ENCODE measurements at places on chromosomes 6 and 20.

DNA sequence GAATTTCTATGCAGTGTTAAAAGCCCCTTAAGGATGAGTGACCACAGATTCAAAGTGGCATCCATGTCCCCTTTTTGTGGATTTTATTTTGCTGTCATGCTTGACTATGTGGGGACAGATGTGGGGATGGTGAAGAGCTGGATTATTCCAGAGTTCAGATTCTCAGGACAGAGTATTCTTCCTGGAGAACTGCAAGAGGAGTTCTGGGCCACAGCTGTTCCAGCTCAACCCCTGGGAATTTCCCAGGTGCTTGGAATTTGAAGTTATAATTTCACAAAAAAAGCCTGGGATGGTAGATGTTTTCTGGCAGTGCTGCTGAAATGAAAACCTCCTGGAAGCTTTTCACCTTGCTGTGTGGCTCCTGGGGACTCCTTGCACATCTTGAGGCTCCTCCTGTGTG, 671.8 kb upstream of the MARCKS start:
- no peak for DNase-seq

DNA sequence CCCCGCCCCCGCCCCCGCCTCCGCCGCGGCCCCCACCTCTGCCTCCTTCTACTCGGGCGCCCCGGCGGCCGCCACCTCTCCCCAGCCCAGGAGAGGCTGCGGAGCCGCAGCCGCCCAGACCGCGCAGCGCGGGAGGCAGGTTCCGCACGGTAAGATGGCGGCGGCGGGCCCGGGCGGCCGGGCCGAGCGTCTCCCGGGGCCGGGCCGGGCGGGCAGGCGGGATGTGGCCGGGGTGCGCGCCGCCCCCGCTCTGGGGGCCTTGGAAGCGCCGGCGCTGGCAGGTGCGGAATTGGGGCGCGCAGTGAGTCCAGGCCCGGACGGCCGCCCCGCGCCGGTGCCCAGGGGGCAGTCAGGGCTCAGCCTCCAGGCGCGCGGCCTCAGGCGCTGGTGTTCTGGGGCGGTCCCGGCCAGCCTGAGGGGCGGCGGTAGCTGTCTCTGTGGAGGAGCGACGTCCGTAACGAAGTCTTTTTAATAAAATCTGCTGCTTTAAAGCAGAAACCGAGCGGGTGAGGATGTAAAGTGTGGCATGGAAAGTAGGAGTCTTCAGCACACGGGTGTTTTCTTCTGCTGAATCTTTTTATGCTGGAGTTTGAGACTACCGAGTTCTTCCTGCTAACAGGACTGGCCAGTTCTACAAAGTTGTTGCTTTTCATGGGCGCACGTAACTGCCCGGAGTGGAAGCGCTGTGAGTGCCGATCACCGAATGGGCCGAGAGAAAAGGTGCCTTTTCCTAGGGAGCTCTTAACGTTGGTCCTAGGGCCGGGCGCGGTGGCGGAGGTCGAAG, at the start of gene GID8:
Gene GID8, plus strand, starts transcription at position 43 of the 784 bp plus-strand sequence. CDS start 3,356 bp downstream, outside the sequence.
- peak; percentile 51 for DNase-seq

DNA sequence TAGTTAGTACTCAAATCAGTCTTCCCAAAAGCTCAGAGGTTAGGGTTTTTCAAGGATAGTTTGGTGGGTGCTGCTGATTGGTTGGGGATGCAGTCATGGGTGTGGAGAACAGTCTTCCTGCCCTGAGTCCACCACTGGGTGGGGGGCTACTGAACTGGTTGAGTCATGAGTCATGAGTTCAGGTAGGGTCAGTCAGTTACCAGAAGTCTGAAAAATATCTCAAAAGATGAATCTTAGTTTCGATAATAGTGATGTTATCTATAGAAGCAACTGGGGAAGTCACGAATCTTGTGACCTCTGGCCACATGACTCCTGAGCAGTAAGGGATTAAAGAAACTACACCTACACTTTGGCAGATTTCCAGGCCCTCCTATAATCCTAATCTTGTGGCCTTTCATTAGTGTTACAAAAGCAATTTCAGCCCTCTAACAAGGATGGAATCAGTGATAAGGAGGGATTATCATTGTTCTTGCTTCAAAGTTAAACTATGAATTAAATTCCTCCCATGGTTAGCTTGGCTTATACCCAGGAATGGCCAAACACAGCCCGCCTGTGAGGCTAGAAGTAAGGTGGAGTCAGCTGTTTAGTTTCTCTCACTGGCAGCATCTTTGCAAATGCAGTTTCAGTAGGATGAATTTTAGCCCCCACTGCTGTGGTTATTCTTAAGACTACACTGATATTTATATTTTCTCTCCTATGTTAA, 33.3 kb upstream of the NKAIN2 start:
- no peak for DNase-seq

DNA sequence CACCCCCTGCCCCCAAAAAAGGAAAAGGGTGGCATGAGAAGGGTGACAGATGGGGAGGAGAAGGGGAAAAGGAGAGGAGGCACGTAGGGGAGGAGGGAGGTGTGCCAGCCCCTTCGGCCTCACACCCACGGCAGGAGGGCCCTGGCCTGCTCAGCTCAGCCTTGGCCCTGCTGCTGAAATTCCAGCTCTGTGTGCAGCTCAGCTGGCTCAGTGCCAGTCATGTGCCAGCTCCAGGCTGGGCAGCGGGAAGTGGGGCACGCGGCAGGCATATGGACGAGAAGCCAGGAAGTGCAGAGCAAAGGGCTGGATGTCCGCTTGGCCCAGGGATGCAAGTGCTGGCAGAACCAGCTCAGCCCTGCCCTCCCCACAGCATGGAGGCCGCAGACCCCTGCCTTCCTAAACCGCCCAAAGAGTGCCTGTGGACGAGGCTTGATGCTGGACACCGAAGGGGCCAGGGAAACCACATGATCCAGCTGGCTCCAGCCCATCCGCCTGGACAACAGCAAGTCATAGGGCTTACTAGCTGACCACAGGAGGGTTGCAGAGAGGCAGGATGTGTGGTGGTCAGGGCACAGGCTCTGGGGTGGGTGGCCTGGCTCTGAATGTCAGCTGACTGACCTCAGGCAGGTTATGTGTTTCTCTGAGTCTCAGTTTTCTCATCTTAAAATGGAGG, 60.2 kb downstream of the NOL4L start:
- DNase-seq = no peak

DNA sequence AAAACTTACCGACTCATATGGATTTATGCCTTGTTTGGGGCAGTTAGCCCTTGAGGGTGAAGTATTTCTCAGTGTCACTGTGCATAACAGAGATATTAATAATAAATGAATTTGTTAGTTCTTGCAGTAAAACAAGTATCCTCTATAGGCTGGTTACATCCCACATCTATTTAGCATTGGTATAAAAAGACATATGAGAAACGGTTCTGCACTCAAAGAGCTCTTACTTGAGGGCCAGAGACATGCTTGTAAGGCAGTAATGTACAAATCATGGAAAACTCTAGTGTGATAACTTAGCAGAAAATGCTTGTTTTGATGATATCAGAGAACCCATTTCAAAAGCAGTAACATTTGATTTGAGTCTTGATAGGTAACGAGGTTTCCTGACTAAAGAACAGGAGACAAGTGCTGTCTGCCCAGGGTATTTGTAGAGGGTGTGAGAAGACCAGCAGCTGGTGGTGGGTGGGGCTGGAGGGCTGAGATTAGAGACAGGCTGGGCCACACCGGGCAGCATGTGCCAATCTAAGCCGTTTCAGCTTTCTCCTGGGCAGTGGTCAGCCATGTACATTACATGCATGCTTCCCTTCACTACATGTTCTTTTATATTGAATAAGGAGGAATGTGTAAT, 46.3 kb downstream of the TULP4 start:
- no peak for DNase-seq

- DNase-seq = no peak
These were observed 1.9 kb downstream of the ABCF1 start for GRCh38 chr6:30573113-30573512.

DNA sequence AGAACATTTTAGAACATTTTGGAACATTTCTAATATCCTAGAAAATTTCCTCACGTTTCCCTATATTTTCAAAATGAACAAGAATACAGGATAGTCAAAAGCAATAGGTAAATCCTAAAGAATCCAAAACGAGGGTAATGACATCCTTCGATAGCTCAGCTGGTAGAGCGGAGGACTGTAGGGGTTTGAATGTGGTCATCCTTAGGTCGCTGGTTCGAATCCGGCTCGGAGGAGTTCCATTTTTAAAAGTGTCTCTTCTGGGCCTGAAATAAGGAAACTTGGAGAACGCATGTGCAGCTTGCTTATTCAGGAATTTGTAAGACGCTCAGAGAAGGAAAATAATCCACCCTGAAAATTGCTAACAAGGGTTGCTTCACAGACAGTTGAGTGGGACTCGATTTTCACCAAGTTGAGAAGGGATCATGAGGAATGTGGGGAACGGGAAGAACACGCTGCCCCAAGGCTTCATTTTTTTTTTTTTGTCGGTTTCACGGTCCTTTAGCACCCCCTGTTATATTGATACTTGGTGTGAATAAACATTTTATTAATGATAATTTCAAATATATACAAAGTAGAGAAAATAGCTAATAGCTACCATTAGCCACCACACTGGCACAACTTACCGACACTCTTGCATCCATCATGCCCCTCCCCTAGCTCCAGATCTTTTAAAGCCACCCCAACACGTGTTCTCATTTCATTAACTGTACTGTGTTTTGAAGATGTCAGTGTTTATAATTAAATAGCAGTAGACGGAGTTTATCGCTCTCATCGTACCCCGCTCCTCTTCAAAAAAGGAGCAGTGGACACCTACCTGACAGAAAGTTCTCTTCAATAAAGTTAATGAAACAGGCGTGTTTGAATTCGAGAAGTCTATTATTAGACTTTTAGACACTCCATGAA, 1.8 kb upstream of the ABT1 start:
- DNase-seq = peak; percentile 40

DNA sequence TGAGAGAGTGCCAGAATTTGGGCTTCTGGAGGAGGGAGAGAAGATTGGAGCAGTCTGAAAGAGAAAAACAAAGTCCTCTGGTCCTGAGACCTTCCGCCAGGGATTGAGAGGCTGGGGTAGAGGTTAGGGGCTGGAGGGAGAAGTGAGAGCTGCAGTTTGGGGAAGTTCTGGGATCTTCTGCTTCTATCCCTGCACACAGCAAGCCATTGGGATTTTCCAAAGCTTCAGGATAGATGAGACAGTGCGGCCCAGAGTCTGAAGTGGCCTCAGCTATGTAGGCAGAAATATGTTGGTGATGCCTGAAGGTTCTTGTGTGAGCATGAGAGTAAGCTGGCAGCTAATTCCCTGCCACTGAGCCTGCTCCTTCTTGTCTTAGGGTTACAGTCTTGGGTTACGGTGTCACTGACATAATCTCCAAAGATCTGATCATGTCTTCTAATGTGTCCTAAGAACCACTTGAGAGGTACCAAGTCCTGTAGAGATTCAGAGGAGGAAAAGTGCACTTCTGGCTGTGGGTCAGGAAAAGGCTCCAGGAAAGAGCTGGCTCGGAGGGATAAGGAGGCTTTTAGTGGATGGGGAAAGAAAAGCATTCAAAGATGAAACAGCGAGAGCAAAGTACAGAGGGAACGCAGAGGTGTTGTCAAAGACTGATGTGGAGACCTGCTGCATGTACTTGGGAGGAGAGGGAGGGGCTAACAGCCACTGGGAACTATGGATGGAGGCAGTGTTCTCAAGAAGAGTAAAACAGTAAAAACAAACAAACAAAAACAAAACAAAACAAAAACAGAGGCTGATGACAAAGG, 131.1 kb upstream of the MYLIP start:
- no peak for DNase-seq

DNA sequence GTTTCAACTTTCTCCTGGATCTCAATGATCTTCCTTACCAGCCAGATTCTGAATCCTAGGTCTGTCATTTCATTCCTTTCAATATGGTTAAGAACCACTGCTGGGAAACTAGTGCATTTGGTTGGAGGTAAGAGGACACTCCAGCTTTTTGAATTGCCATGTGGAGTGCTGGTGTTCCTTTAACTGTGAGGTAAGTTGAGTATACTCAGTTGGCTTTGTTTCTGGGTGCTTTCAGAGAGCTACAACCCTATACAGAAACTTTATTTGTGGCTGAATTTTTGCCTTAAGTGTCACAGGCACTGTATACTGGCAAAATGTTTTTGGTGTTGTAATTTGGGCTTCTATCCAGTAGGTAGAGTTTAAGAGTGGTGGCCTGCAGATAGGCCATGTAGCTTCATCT, 175.8 kb downstream of the TBC1D32 start:
- DNase-seq = no peak

- DNase-seq = no peak
These were observed 198.0 kb downstream of the FUT9 start for GRCh38 chr6:96213784-96214183.

- DNase-seq = no peak
These were observed 37.7 kb upstream of the SLC4A11 start for GRCh38 chr20:3276680-3277015.

DNA sequence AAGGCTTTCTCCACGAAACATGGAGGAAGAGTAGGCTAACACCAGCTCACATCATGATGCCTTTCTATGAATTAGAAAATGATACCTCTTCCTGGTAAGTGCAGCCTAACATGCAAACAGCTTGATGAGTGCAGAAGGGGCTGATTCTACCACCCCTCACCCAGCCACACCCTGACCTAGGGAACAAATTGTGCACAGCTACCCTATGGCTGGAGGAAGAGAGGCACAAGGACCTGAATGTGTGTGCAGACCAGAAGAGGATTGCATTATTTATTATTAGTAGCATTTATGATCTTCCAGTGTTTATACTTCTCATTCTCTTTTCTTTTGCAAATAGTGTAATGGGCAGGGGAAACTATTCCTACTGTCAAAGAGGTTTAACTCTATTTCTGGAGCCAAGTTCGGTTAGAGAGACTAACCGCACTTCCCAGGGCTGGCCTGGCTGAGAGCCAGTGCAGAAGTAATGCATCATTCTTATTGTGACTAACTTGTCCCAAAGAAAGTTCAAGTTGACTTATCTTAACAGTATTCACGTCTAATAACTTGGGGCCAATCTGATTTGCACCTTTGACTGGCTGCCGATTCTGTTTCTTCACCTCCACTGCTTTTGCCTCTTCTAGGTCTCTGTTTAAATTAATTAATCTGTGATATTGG, 237.5 kb downstream of the CD83 start:
- DNase-seq = peak; percentile 38

DNA sequence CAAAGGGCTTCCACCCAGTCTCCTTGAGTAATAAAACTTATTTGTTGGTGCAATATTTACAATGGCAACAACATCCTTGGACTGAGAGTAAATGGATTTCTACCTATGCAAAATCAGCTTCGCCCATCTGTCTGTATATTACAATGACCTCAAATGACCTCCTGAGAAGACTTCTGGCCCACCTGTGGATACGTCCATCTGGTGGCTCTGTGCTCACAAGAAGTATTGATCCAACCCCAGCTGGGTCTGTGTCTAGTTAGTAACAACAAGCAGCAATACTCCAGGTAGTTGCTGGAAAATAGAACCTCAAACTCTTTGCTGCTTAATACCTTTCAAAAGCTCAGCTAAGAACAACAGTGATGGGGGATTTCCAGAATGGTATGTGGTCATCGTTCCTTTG, 34.7 kb upstream of the GSTA4 start:
- DNase-seq = no peak

GRCh38 chr6:89082486-89082891, 1.9 kb downstream of the PNRC1 start:
- no peak for DNase-seq

GRCh38 chr6:168441434-168442391, 729 bp downstream of the SMOC2 start:
- DNase-seq = no peak
